Mucosa of descending colon (tissue), 3 donors: ENCODE measurements at places on chromosomes 16 and 17. TPM values are rescaled to one million over a fixed set of nuclear protein-coding genes. Genes with fewer than 3 reads are reported as not detected.

ADORA2B gene
- 32.9 TPM for total RNA-seq

DNA sequence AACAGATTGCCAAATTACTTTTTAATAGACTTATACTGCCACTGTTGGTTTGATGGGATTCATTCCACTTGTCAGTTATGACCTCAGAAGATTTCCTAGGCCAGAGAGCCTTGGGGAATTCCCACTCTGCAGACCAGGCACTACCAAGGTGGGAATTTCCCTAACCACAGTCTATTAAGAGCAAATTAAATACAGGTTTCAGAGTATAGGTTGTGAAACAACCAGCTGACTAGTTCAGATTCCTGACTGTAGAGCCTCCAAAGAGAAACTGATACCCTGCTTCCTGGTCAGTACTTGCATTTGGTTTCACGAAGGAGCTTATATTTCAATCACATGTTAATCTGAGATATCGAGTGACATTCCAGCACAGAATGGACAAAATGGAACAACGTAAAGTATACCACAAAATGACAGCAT lies 186.5 kb downstream of the STX8 start:
- DNase-seq: no peak

DNA sequence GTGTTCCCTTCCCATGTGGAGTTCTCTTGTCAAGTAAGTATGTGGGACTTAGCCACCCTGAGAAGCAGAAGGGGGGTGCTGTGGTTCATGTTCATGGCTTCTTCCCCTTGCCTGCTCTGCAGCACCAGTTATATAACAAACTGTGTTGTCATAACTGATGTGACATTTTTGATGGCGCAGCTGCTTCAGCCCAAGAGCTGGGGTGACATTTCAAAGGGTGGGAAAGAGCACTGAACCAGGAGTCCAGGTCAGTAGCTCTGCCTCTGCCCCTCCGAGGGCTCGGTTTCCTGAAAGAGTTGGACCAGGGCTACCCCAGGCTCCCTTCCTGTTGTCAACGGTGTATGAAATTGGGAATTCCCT lies 7.4 kb downstream of the GNAO1 start:
- DNase-seq: no peak

GRCh38 chr16:46621006-46621933 lies at the start of gene SHCBP1:
SHCBP1 (minus strand) TSS chr16:46621379; CDS start chr16:46621359, 20 bp downstream.
- peak; percentile 82 for DNase-seq

- DNase-seq: no peak
Observed at GRCh38 chr16:65343556-65343955, 221.7 kb upstream of the CDH11 start.
